ENCODE measurements at places on chromosomes 12 and 14.

DNA sequence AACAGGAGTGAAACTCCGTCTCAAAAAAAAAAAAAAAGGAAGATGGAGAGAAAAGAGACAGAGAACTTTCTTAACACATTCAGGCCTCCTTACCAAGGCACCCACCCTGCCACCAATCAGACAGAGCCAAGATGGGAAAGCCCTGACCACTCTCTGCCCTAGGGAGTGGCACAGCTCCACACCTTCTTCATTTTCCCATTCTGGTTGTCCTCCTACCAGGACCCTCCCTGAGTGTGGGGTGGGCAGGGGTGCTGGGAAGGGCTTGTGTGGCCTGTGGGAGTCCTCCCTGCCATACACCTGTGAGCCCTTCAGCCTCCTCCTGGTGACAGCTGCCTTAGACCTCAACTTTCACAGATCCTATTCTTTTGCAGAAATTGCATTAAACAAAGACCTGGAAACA is 513.6 kb downstream of the BCL11B start:
- no peak for DNase-seq

GRCh38 chr12:12488296-12488695 is 74.4 kb downstream of the DUSP16 start:
- DNase-seq = no peak

- DNase-seq = peak; percentile 52
These were observed 144.4 kb downstream of the CAND1 start for GRCh38 chr12:67413577-67413976.

DNA sequence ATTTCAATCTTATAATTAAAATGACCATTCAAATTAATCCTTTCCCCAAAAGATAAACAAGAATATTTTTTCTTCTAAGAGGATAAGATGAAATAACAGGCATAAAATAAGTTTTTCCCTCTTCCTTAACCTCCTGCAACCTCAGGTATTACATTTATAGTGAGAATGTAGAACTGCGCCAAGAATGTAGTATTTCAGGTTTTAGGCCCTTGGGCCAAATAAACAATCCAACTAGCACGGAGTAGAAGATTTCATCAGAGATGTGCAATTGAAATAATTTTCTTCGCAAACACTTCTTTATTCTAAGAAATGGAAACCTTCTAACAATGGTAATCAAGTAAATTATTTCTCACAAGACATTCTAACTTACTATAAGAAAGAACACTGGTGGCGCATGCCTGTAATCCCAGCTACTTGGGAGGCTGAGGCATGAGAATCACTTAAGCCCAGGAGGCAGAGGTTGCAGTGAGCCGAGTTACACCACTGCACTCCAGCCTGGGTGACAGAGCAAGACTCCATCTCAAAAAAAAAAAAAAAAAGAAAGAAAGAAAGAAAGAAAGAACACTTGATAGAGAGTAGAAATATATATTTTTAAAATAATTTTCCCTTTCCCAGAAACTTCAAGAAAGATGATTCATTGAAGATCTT is 100.8 kb downstream of the TAOK3 start:
- no peak for DNase-seq

GRCh38 chr14:70955543-70956480 is 48.6 kb downstream of the PCNX1 start:
- DNase-seq = peak; percentile 34

- DNase-seq = no peak
These were observed 280.1 kb upstream of the TMPO start for GRCh38 chr12:98235301-98235700.

DNA sequence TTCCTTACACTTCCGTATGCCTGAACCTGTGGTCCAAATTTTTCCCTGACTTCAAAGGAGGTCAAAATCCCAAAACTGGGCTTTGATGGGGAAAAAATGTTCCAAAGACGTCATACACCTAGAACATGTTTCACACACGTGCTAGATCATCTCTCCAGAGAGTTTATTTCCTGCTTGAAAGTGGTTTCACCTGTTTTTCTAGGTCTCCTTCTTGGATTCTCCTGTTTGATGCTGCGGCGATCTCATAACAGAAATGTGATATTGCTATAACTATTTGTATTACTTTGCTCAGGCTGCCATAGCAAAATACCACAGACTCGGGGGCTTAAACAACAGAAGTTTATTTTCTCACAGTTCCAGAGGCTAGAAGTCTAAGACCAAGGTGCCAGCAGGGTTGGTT is 19.7 kb upstream of the TMCC3 start:
- DNase-seq = no peak

GRCh38 chr12:23222801-23223200 is 597.8 kb downstream of the ETNK1 start:
- DNase-seq = peak; percentile 63

DNA sequence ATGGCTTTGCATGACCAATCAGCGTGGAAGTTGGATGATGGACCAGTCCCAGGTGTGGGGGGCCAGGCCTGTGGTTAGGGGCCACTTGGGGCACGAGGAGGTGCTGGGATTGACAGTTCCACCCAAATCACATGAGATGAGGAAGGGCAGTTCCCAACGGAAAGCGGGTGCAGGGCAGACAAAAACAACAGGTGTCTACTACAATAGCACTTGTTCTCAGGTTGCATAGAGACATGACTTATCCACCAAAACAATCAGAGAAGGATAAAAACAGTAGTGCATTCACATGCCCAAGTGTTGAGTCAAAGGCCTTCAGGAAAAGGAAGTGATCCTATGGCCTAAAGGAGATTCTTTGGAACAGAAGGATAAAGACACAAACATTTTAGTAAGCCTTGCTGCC is 14.6 kb upstream of the EIF2B2 start:
- peak; percentile 96 for DNase-seq

DNA sequence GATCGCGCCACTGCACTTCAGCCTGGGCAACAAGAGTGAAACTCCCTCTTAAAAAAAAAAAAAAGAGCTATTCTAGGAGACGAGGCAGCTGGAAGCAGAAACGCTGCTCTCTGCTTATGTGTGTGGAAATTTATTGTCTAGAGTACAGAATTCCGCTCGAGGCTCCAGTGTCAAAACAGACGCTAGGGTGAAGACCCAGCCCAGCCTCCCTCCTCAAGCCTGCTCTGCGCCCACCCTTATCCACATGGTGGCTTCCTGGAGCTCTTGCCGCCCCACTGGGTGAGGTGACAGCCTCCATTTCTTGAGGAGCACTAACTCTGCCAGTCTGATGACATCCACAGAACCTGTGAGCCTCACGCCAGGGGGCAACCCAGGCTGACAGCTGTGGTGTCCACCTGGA is 49.5 kb upstream of the DLK1 start:
- no peak for DNase-seq
